Naive thymus-derived CD4-positive, alpha-beta T cell (primary cell): ENCODE measurements at places on chromosomes 1 and 21. TPM values are rescaled to one million over a fixed set of nuclear protein-coding genes. Genes with fewer than 3 reads are reported as not detected.
A peak's percentile ranks its signal among the peaks of the same experiment; 100 is the strongest.

The OR2M3 gene
- polyA plus RNA-seq, result not detected

The HCRTR1 gene
- polyA plus RNA-seq, result not detected

The SPRR4 gene
- polyA plus RNA-seq, result not detected

The EPHA8 gene
- polyA plus RNA-seq, result not detected

DNA sequence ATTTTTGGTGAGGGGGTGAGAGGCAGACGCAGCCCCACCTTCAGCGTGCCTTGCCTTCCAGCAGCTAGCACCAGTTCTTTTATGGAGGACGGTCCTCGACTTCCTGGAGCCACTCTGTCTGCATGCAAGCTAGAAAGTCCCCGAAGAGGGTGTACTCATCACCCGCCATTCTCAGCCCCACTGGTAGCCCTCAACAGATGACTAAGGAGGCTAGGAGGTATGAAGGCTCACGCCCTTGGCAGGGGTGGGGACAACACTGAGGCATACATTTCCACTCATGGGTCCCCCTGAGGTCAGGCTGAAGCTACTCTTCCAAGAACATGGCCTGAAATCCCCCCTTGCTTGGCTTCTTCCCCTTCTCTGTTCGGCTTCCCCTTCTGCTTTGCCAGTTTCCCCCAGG is 8.9 kb upstream of the PTPRF start:
- H3K27me3 ChIP-seq, result peaks cover 13% of the 10 kb centered on the region
- no peaks in the 10 kb centered on the region for H3K36me3 ChIP-seq
- H3K4me3 ChIP-seq, result no peak overlapping the region
- no peaks in the 10 kb centered on the region for H3K4me1 ChIP-seq

GRCh38 chr1:40315795-40316594 is 1.1 kb downstream of the COL9A2 start:
- H3K4me3 ChIP-seq, result peak overlapping the region; percentile 73
- no peaks in the 10 kb centered on the region for H3K36me3 ChIP-seq
- no peaks in the 10 kb centered on the region for H3K27me3 ChIP-seq
- DNase-seq, result peak; percentile 31

- DNase-seq, result no peak
- no peak overlapping the region for H3K27ac ChIP-seq
- H3K4me1 ChIP-seq, result no peaks in the 10 kb centered on the region
- no peaks in the 10 kb centered on the region for H3K36me3 ChIP-seq
- H3K4me3 ChIP-seq, result no peak overlapping the region
Measured at GRCh38 chr1:219900882-219901281, 27.5 kb downstream of the SLC30A10 start.

GRCh38 chr1:40944326-40944725 is 35.2 kb upstream of the CTPS1 start:
- H3K4me3 ChIP-seq, result no peak overlapping the region
- no peak overlapping the region for H3K27ac ChIP-seq
- H3K27me3 ChIP-seq, result no peaks in the 10 kb centered on the region
- no peaks in the 10 kb centered on the region for H3K4me1 ChIP-seq

- H3K27ac ChIP-seq, result no peak overlapping the region
- peak overlapping the region; percentile 4 for H3K4me3 ChIP-seq
- peaks cover 11% of the 10 kb centered on the region for H3K36me3 ChIP-seq
- H3K4me1 ChIP-seq, result no peaks in the 10 kb centered on the region
- DNase-seq, result no peak
- no peaks in the 10 kb centered on the region for H3K27me3 ChIP-seq
Measured at GRCh38 chr1:226660410-226661182, 78.5 kb downstream of the ITPKB start.

GRCh38 chr1:175002910-175003517 is 3.3 kb downstream of the CACYBP start:
- H3K27me3 ChIP-seq, result no peaks in the 10 kb centered on the region
- peaks cover under 1% of the 10 kb centered on the region for H3K36me3 ChIP-seq
- peak overlapping the region; percentile 12 for H3K27ac ChIP-seq
- no peak overlapping the region for H3K4me3 ChIP-seq

- no peaks in the 10 kb centered on the region for H3K27me3 ChIP-seq
- peak; percentile 29 for DNase-seq
- H3K36me3 ChIP-seq, result peaks cover 32% of the 10 kb centered on the region
- H3K27ac ChIP-seq, result no peak overlapping the region
- no peak overlapping the region for H3K4me3 ChIP-seq
Measured at GRCh38 chr21:39175154-39175553, 8.1 kb downstream of the PSMG1 start.

DNA sequence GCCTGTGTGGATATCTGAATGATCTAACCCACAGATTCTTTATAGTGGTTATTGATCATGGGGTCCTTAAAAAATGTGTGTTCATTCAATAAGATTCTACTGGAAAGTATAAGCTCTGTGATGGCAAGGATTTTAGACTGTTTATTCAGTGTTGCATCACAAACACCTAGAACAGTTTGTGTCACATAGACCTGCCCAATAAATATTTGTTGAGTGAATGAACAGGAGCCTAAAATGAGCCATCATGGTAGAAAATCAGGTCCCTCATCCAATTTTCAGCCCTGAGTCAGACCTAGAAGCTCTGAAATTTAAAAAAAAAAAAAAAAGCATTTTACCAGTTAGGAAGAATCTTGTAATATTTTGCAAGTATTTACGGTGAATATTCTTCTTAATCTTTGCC is 2.3 kb upstream of the RGSL1 start:
- no peaks in the 10 kb centered on the region for H3K36me3 ChIP-seq
- no peak overlapping the region for H3K4me3 ChIP-seq
- H3K27me3 ChIP-seq, result no peaks in the 10 kb centered on the region
- H3K4me1 ChIP-seq, result no peaks in the 10 kb centered on the region

DNA sequence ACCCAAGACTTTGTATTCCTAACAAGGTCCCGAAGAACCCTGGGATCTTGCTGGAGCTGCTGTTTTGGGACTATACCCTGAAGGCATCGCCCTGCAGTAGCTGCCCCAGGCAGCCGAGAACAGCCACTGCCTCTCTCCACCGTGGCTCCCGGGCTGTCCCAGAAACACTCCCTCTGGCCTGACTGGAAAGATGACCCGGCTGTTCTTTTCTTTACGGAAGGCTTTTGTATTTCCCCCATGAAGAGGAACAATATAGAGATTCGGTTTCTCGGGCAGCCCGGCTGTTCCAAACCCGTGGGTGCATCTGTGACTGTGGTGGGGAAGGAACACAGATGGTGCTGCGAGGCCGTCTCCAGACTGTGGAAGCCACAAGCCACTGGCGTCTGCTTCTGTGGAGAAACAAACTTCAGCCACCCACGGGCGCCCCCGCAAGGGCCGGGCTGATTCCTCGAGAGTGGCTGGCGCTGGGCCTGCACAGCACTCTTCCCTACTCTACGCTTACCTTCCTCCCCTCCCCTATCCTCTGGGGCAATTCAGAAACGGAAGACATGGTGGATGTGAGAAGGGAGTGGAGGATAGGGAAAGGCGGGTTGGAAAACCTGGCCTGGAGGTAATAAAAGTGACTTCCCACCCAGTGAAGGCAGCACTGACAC is 33.7 kb upstream of the VASH2 start:
- H3K27me3 ChIP-seq, result no peaks in the 10 kb centered on the region
- DNase-seq, result no peak
- no peak overlapping the region for H3K4me3 ChIP-seq
- H3K4me1 ChIP-seq, result no peaks in the 10 kb centered on the region
- no peaks in the 10 kb centered on the region for H3K36me3 ChIP-seq

DNA sequence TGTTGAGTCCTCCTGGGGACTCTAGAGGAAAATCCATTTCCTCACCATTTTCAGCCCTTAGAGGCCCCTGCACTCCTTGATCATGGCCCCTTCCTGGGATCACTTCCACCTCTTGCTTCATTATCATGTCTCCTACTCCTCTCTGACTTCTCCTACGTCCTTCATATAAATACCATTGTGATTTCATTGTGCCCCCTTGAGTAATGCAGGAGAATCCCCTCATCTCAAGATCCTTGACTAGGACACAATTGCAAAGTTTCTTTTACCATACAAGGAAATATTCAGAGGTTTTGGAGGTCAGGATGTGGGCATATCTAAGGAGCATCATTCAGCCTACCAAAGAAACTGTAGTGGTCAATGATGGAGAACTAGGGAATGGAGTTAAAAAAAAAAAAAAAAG is 8.8 kb upstream of the GBP6 start:
- H3K27ac ChIP-seq, result no peak overlapping the region
- peaks cover 16% of the 10 kb centered on the region for H3K4me1 ChIP-seq
- H3K36me3 ChIP-seq, result no peaks in the 10 kb centered on the region
- no peak overlapping the region for H3K4me3 ChIP-seq

DNA sequence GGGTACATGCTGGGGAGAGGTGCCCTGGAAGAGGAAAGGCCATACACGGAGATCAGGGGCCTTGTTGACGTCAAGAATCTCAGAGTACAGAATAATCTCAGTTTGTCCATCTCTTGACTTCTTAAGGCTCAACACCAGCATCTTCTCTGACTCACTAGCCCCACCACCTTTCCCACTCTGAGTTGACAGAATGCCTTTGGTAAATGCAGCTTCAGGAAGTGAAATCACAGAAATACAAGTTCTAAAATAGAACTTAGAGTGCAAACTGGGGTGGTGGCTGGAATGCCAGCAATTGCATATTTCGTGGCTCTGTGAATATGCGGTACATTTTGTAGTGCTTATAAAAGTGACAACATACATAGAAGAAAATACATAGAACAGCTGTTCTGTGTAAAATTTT is 1.6 kb downstream of the COG2 start:
- peak overlapping the region; percentile 56 for H3K4me3 ChIP-seq
- H3K27me3 ChIP-seq, result no peaks in the 10 kb centered on the region
- peaks cover 14% of the 10 kb centered on the region for H3K36me3 ChIP-seq
- no peak overlapping the region for H3K27ac ChIP-seq
- no peak for DNase-seq

GRCh38 chr21:45580181-45580575 is 37.9 kb upstream of the SLC19A1 start:
- DNase-seq, result no peak
- no peaks in the 10 kb centered on the region for H3K36me3 ChIP-seq
- no peak overlapping the region for H3K4me3 ChIP-seq
- no peaks in the 10 kb centered on the region for H3K4me1 ChIP-seq

- H3K27ac ChIP-seq, result no peak overlapping the region
- DNase-seq, result no peak
- H3K4me3 ChIP-seq, result no peak overlapping the region
Measured at GRCh38 chr1:87200875-87201638, 127.6 kb upstream of the LMO4 start.
